ENCODE measurements at places on chromosomes 3 and 15.

GRCh38 chr3:123026565-123027291 is 835 bp downstream of the SEMA5B start:
- DNase-seq: no peak

DNA sequence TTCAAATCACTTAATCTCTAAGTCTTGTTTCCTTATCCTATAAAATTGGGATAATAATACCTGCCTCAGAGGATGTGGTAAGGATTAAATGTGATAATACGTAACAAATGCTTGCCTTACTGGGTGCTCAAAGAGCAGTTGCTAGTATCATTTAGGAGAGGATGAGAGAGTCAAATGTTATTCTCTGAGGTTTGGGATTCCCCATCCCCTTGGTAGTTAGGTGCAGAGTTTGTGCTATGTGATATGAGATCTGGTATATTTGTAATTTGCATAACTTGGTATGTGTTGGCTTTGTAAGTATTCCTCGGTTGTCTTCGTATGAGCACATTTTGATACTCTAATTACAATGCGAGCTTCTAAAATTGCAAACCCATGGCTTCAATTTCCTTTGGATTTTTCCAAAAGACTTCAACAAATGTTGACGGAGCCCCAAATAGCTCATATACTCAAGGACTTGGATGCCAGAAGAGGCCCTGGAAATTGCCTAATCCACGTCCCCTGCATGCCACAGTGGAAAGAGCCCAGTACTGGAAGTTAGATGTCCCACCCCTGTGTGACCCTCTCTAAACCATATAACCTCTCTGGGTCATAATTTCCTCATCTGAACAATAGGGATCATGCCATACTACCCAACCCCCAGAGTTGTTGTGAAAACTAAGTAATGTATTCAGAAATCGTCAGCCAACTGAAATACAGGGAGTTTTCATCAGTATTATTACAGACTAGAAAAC is 85.0 kb downstream of the FBN1 start:
- DNase-seq: no peak

GRCh38 chr3:99625643-99626416 is 12.6 kb upstream of the COL8A1 start:
- peak; percentile 84 for DNase-seq

- peak; percentile 80 for DNase-seq
These were observed 20.5 kb downstream of the SLC35A5 start for GRCh38 chr3:112582244-112582874.

- no peak for DNase-seq
These were observed 10.0 kb upstream of the TBC1D5 start for GRCh38 chr3:17752436-17752835.

GRCh38 chr3:99066863-99067262 is 165.4 kb upstream of the DCBLD2 start:
- no peak for DNase-seq

DNA sequence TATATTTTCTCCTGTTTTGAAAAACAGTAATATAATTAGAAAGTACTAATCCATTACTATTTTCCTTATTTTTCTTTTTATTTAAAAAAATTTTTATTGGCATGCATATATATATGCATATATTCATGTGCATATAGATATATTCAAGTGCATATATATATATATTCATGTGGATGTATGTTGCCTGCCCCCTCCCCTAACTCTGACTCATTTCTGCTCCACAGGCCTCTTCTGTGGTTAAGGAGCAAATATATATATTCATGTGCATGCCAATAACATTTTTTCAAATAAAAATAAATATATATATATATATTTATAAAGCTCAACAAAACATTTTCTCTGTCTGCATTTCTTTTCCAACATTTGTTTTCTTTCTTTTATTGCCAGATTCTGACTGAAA is 13.6 kb upstream of the CORO2B start:
- no peak for DNase-seq

DNA sequence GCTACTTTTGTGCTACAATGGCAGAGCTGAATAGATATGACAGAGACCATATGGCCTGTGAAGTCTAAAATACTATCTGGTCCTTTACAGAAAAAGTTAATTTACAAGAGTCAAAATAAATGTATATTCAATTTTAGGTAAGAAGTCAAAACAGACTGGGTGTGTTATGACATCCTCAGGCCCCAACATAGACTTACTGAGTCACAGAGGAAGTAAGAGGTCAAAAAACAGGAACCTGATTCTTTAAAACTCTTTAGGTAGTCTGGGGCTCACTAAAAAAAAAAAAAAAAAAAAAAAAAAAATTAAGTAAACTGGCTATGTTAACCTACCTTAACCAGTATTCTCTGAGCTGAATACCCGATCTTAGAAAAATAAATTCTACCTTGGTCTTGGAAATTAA is 13.1 kb downstream of the DNAAF4 start:
- no peak for DNase-seq

DNA sequence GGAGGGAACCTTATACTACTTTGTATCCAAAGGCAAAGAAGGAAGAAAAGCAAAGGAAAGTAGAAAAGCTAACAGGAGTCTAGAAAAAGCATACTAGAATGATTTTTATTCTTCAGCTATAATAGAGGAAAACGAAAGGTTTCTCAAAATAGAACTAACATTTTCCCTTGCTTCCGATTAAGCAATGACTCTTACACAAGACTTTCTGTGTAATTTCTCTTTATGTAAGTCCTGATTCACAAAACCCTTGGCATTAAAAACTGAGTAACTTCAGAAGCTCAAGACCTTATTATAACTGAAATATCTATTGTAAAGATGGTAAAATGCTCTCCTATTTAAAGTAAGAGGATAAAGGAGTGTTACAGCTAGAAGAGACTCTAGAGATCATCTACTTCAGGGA is 97.4 kb downstream of the DTWD1 start:
- DNase-seq: peak; percentile 69
